ENCODE measurements at places on chromosomes 11 and 22.

DNA sequence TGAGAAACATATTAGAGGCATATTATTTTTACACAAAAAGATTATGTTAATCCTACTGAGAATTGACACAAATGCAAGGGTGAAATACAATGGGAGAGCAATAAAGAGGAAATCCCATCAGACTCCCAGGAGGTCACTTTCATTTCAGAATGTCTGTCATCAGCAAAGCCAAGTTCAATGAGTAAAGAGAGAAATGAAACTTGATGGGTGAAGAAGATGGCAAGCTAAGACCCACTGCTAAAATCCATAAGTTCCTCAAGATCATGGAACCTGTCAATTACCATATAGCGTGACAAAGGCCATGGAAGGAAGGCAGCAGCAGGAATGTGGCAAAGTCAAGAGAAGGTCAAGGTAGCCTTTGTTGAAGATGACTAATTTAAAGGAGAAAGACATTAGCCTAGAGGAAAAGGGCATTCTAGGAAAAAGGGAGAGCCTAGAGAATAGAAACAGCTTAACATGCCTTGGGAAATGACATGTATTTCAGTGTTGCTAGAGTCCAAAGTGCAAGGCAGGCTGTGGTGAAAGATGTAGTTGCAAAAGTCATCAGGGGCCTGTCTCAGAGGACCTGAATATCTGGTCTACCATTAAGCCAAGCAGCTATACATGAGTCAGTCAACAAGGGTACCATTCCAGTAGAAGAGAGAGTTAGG is 43.1 kb downstream of the FAM168A start:
- no peak for DNase-seq

GRCh38 chr11:17457396-17458173 is 19.1 kb downstream of the ABCC8 start:
- DNase-seq = no peak

DNA sequence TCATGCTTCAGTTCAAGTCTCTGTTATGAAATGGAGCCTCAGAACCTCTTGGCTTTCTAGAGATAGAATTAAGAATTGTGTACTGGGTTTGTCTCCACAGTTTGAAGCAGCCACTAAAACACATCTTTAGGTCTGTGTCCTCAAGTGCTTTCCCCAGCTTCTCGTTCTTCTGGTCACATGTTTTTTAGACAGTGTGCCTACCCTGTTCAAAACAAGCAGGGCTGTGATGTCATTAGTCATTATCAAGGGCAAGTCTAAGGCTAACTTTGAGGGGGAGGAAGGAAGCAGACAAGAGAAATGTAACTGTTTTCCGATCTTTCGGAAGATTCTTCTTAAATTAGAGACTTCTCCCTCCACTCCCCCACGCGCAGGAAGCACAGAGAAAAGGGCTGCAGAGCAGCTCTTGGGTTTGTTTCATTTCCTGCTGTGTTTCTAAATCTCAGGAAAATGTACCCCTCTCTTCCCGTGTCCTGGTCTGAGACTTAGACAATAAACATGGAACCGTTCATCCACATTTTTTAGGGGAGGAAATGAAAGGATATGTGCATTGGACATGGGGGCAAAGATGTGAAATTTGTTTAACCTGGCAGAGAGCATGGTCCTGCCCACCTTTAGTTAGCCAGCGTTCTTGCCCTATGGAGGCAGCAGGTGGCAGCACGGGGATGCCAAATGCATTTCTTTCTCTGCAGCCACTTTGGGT is 3.1 kb downstream of the AKIP1 start:
- DNase-seq = no peak

GRCh38 chr11:46352063-46352841 is 5.0 kb downstream of the DGKZ start:
- no peak for DNase-seq

GRCh38 chr11:111764621-111765020 is 1.6 kb downstream of the PPP2R1B start:
- DNase-seq = no peak

- DNase-seq = no peak
These were observed at the start of gene CARNS1 for GRCh38 chr11:67415501-67416304. Gene CARNS1, plus strand, starts transcription at chr11:67415678. Its CDS starts 522 bp downstream, at chr11:67416200.

DNA sequence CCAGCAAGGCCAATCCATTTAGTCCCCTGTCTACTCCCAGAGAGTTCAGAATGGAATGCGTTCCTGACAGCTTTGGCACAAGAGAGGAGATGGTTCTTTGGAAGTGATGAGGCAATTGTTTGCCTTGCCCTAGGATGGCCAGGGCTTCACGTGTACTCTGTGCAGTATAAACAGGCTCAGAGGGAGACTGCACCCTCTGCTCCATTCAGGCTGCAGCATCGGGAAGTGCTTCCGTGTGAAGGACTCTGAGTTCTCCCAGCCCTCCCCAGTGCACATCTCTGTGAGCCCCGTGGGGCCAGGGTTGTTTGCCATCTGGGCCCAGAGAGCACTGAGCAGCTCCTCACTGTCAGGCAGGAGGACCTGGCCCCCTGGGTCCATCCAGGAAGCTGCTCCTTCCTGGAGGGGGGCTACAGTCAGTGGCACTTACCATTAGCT is 215.3 kb upstream of the TBCEL start:
- DNase-seq = no peak

DNA sequence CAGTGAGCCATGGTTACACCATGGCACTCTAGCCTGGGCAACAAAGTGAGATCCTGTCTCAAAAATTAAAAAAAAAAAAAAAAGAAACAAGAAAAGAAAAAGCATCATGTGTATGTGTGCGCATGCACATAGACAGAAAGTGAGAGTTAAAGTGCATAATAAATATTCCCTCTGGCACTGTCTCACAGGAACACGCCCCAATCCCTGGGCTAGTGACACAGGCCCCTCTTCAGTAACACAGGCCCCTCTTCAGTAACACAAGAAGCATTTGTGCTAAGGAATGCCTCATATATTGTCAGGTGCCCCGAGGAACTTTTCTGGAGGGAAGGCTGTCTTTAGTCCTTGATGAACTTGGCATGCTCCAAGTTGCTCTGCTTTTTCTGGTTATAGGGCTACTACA is 57.5 kb downstream of the RPL27A start:
- no peak for DNase-seq

DNA sequence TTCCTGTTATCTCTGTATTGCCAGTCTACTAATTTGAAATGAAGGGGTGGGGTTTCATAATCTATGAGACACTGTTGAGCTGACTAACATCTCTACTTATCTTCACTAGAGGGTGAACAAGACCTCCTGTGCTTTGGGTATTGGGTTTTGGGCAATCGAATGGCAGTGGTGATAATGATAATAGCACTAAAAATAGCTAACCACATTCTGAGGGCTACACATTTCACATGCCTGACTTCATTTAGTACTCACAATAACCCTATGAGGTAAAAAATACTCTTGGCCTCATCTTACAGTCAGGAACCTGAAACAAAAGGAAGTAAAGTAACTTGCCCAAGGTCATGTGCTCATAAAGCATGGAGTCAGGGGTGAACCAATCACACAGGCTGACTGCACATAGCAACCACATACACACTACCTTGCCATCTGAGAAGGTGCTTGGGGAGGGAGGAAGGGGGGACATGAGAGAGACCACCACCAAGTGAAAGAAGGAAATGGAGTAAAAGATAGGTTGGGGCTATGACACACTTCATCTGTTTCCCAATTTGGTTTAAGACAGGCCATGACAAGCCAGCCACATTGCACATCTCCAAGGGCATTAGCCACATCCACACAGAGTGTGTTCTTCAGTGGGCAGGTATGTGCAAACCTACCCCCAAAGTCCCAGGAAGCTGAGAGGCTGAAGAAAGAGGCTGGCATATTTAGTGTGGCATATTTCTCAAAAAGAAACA is 387.6 kb upstream of the DDI1 start:
- DNase-seq = no peak

- no peak for DNase-seq
These were observed 20.0 kb downstream of the DAGLA start for GRCh38 chr11:61700212-61700611.

DNA sequence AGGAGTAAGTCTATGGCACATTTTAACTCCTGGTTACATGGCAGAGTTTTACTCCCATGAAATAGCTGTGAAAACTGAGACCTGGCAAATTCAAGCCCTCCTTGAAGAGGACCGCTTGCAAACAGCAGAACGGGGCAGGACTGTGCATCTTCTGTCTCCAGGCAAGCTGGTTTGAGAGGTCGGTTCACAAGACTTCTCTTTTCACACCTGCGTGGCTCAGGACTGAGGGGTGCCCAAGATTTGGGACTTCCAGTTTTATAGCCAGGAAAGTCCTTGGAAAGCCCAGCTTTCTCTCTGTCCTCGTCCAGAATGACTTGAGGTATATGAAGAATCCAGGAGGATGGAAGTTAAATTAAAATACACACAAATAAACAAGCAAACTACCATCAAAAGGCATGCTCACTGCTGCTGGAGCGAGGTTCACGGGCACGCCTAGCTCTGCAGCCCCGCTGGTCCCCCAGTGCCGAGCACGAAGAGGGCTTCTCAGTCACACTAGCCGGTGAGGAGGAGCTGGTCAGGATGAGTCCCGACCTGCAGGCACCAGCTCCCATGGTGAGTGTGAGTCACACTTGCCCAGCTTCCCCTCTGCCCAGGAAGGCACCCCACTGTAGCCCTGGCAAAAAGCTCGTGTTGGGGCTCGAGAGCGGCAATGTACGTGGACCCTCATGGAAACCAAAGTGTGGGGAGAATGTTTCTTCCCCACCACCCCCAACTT is 1382.4 kb downstream of the BRD1 start:
- no peak for DNase-seq

GRCh38 chr11:32891657-32892354 is 805 bp upstream of the QSER1 start:
- no peak for DNase-seq

DNA sequence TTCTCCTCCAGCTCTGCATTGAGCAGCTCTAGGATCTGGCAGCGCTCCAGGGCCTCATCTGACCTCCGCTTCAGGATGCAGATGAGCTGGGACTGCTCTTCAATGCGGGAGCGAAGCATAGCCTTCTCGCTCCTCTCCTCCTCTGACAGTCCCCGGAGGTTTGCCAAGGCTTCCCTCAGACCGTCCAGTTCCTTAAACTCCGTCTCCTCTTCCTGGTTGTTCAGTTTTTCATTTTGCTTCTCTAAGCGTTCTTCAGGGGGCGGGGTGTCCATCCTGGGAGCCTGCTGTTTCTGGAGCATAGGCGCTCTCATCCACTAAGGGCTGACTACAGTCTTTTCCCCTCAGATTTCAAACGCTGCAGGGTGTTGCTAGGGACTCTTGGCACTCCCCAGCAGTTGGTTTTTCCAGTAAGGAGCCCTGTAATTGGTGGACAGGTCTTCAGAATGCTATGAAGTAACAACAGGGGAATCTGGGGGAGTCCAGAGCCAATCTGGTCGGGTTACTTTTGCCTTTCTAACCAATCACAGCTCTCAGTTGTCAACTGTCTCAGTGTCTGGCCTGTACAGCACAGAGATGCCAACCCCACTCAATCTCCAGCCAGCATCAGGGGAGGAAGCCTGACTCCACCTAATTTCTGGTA is at the start of gene CCDC89:
TSS of gene CCDC89 (minus strand) at position 376 of the 640 bp plus-strand sequence. CDS start at position 311, 65 bp downstream.
- DNase-seq = peak; percentile 10

DNA sequence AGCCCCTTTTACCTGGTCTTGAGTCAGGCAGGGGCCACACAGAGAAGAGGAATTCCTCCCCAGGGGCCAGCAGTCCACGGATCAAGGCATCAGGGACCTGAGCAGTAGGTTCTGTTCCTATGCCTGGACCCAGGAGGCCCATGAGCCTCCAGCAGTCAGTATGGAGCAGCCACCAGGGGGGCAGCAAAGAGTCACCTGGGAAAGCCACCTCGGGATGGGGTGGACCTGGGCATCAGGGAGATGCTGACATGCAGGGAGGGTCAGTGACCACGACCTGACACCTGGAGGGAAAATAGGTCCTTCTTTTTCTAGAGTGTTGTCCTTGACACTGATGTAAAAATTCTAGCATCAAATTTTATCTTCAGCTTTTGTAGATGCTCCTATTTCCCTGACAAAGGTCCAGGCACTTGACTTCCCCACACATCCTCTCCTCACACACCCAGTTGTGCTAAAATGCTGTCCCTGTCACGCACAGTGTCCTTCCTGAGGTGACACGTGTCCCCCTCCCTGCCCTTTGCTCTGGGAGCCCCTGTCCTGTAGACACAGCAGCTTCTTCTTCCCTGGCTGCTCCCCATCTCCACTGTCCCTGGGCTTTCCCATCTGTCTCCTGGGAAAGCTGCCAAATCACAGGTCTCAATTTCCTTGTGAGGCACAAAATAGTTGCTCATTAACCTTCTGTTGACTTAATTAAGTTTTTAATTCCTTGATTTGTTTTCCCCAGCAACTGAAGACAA is 70.0 kb upstream of the IGLL5 start:
- no peak for DNase-seq

DNA sequence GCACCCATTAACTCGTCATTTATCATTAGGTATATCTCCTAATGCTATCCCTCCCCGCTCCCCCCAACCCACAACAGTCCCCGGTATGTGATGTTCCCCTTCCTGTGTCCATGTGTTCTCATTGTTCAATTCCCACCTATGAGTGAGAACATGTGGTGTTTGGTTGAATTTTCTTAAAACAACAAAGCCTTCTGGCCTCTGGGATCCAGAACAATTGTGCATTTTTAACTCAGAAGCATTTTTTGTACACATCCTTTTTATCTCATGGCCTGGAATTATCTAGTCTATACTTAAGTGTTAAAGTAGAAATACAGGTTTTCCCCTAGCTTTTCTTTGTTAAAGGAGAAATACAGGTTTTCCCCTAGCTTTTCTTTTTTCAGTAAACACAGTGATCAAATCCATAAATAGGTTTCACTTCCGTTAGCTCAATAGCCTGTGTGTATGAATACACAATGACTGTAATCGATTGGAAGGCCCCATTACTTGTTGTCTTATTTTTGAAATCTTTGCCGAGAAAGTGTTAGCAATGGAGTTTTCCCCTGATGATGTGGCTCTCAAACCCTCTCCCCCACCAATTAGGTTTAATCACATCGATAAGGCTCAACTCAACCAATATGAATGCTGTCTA is 125.6 kb upstream of the PITPNB start:
- no peak for DNase-seq

GRCh38 chr11:103581760-103582159 is 454.7 kb upstream of the DDI1 start:
- no peak for DNase-seq

GRCh38 chr11:122679466-122679865 is 23.9 kb downstream of the UBASH3B start:
- DNase-seq = no peak

- DNase-seq = no peak
These were observed 877 bp downstream of the SLC25A17 start for GRCh38 chr22:40818192-40818746.

DNA sequence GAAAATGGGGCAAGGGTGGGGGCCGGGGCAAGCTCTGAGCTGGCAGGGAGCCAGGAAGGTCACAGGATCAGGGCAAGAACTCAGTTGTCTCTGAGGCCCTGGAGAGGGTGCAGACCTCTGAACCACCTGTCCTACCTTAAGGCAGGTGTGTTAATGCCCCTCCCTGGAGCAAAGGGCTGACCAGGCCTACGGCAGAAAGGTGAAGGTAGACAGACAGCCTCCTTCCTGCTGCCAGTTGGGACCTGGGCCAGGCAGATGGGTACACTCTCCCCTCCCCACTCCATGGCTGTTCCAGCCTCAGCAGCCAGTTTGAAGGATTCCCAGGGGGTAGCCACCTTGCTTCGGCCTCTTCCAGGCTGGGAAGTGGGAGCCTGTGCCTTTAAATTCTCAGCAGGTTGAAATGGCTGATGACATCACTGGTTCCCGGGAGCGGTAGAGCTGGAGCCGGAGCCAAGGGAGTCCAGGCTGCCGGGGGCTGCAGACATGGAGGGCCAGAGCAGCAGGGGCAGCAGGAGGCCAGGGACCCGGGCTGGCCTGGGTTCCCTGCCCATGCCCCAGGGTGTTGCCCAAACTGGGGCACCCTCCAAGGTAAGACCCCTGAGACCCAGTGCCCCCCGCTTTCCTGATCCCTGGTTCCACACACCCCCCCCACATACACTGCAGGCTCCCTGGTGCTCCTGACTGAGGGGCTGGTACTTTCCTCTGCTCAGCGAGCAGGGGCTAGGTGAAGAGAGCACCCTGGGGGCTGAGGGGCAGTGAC is at the start of gene INPP5J:
TSS of gene INPP5J (plus strand) at position 435 of the 760 bp plus-strand sequence. CDS start at position 484, 49 bp downstream.
- DNase-seq = no peak

Measured in esophagus squamous epithelium (tissue), 5 donors.